SK-N-MC (cell line): ENCODE measurements at places on chromosomes 16 and 17.

- DNase-seq: no peak
These were observed 55.0 kb upstream of the FA2H start for GRCh38 chr16:74829637-74830036.

GRCh38 chr17:6496116-6496481, 51.8 kb downstream of the PIMREG start:
- DNase-seq: no peak

GRCh38 chr16:81843243-81843582, 64.1 kb downstream of the PLCG2 start:
- DNase-seq: peak; percentile 2

DNA sequence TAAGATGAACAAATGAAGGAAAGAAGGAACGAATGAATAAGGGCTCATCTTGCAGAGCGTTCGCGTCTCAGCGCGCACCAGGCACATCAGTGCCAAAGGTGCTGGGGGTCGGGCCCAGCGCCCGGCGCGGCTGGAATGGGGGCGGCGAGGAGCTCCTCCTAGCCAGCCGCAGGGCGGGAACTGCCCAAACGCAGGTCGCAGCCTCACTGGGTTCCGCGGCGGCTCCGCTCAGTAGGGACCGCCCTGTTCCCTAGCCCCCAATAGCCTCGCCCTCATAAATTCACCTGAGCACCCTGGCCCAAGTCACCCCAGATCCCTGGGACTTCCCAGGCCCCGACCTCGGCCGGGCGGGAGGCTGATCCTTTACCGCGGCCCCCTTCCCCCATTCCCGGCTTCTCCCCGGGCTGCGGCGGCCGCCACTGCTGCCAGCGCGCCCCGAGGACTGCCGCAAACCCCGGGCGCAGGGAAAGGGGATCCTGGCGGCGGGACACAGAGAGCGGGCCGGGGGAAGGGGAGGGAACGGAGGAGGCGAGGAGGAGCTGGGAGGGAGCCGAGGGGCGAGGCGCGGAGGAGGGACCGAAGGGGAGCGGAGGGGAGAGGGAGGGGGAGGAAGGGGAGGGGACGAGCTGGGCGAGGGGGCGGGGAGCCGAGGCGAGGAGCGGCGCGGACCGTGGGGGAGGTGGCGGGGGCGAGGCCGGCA, 377 bp upstream of the CRHR1 start:
- DNase-seq: no peak

GRCh38 chr17:50458701-50459676, 9.7 kb downstream of the CHAD start:
- no peak for DNase-seq

DNA sequence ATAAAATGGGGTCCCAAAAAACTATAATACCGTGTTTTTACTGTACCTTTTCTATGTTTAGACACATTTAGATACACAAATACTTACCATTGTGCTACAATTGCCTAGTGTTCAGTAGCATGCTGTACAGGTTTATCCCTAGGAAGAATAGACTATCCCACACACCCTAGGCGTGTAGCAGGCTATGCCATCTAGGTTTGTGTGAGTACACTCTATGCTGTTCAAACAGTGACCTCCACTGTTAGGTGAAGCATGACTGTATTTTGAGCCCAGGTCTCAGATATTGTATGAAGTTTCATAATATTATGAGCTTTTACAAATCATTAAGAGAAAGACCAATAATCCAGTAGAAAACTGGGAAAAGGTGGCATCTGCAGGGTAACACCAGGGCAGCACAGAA, 23.6 kb downstream of the MILR1 start:
- DNase-seq: no peak
